ENCODE measurements at places on chromosomes 5 and 9.

- DNase-seq: no peak
Observed at GRCh38 chr5:133792655-133793054, 175.8 kb downstream of the C5orf15 start.

DNA sequence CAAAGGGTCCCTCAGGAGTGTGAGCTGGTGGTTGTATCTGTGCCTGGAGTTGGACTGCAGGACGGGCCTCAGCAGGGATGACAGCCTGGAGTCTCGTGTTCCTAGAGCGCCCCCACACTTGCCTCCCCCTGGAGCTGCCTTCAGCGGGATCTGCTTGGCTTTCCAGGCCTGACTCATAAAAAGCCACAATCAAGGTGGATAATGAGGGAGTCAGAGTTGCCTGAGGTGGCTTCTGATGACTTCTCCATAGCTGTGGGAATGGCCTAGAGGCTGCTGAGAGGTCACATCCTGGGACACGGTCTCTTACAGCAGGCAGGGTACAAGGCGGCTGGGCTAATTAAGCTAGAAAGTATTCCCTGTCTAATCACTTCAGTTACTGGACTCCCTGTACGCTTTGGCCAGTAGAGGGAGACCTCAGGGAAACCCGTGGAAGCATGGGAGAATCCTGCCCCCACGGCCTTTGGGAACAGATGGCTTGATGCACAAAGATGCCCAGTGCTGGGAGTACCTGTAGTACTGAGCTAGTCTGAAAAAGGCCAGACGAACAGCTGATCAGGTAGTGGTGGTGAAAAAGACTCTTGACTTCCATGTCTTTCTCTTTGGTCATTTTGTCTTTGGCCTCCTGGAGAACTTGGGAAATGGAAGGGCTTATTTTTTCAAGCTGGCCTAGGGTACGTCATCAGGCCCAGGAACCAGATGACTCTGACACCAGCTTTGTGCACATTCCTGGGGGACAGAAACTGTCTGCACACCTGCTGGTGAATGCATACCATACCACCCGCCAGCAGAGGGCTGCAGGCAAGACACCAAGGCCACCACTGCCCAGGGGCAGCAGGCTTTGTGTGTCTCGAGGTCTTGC lies 16.1 kb upstream of the FRRS1L start:
- DNase-seq: peak; percentile 61

DNA sequence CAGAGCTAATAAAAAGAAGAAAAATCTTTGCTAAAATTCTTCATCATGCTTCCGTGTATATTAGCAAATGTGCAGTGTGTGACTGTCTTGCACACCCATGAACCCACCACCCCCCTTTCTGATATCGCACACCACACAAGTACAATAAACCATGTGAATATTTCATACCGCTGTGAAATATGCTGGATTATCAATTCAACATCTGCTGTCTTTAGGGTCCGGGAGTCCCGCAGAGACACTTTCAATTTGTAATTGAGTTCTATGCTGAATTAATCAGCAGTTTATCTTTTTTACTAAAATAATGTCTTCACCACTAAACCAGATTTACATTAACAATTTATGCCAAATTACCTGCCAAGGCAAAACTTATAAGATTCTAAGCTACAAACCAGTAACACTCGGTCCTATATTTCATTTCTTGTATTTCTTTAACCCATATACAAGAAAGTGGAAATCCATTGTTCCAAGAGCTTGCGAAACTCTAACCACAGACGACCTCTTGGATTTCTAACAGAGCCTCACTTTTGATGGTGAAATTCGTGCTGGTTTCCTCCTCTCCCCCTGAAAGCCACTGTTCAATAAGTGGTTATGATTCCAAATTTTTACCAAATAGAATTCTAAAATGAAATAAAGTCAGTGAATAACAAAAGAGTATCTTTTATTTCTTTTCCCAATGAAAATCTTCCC lies 44.2 kb downstream of the PSMB7 start:
- no peak for DNase-seq

DNA sequence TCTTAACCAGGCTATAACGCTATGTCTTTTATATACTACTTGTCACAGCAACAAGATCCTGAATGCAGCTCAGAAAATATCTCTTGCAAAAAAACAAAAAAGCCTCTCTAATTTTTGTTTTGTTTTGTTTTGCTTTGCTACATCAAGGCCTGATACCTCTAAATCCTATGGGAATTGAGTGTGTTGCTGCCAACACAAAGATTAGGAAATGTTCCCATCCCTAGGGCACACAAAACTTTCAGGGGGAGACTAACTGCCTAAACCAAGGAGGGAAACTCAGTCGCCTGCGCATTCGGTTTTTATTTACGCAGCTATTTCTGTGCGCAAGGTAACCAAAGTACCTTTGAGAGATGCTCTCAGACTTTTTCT lies 1.7 kb downstream of the SSBP2 start:
- no peak for DNase-seq

- DNase-seq: no peak
Observed at GRCh38 chr5:104628911-104629310, 1066.3 kb upstream of the NUDT12 start.

DNA sequence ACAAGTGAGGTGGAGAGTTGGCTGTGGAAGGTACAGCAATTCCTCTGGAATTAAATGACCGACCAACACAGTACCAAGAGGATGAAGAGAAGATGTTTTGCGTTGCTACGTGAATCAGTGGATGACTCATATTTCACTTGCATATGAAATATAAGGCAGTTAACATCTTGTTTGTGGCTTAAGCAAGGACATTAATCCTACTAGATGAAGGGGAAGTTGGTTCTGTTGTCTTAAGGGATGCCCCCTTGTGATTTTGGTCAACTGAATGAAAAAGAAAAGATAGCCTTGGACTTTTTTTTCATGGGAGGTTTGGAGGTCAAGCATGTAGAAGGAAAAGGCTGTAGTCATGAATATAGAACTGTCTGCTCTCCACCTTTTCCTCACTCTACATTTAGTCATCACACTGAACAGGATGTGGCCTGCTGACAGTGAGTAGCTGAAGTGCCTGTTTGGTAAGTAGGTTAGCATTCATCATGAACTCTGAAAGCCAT lies 33.9 kb downstream of the VLDLR start:
- peak; percentile 27 for DNase-seq

DNA sequence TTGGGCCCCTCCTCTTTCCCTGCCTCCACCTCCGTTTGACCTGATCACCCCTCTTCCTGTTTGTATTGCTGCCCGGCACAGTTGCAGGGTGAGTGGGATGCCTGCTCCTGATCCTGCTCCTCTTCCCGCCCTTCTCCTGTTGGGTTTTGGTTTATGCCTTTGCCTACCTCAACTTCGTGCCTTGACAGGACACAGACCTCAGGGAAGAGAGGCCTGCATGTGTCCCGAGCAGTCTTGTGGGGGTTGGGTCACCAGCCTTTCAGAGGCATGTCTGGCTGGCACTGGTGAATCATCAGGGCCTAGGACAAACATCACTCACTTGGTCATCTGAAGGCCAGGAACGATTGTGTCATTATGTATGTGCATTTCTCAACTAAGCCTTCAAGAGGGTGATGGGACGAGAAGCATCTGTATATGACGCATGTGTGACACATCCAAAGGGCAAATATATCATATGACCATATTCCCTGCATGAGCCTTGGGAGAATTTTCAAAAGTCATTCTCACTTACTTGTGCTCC lies 56.9 kb downstream of the NPR3 start:
- DNase-seq: no peak

- DNase-seq: no peak
Observed at GRCh38 chr9:15144622-15145061, 162.4 kb downstream of the TTC39B start.

DNA sequence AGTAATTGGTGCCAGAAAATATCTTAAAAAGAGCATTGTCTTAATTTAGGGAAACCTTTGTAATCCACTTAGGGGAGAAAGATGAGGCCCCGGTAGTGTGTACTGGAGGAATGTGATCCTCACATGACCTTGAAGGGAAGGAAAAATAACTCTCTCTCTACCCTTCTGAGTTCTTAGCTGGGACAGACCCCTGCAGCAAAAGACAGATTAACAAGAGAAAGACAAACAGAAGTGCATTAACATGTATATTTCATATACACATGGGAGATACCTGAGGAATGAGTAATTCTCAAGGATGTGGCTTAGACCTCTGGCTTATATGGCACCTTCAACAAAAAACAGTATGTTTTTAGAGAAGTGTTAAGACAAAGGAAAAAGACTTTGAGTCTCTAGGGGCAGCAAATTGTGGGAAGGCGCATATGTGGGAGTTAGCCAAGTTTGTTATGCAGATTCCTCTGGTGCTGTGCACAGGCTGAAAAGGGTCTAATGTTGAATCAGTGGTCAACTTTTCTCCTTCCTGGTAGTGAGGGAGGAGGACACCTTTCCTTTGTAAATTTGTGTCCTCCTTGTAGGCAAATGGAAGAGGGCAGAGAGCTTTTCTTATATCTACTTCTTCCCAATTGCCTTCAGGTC lies 138.8 kb downstream of the LRRC70 start:
- DNase-seq: no peak

GRCh38 chr9:111431684-111432083 lies 52.5 kb downstream of the ECPAS start:
- no peak for DNase-seq

GRCh38 chr5:32710550-32711361 lies at the start of gene NPR3:
NPR3 (plus strand) TSS chr5:32711321; CDS start chr5:32711777, 456 bp downstream.
- peak; percentile 35 for DNase-seq

DNA sequence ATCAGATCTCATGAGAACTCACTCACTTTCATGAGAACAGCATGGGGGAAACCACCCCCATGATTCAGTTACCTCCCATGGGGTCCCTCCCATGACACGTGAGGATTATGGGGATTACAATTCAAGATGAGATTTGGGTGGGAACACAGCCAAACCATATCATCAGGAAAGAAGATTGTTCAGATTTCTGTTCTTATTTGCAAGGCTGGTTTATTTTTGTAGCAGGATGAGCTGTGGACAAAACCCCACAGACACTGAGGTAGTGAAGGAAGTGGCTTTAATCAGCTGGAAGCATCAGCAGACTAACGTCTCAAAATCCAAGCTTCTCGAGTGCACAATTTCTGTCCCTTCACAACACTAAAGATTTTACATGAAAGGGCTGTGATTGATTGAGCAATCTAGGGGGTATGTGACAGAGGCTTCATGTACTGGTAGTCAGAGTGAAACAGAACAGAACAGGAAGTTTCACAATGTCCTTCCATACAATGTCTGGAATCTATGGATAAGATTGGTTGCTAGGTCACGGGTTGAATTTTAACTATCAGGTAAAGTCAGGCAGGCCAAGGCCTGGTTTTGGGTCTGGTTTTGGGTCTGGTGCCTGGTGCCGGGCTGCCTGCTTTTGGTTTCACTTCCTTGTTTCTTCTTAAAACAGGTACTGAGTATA lies 91.3 kb upstream of the ZNF366 start:
- DNase-seq: no peak

- DNase-seq: no peak
Observed at GRCh38 chr9:97759581-97760288, 62.6 kb upstream of the XPA start.

GRCh38 chr5:138635265-138635664 lies 60.1 kb upstream of the HSPA9 start:
- no peak for DNase-seq
